ENCODE measurements at places on chromosomes 4 and X.

- DNase-seq: no peak
Measured at GRCh38 chrX:150513544-150513943, 54.9 kb upstream of the MTM1 start.

DNA sequence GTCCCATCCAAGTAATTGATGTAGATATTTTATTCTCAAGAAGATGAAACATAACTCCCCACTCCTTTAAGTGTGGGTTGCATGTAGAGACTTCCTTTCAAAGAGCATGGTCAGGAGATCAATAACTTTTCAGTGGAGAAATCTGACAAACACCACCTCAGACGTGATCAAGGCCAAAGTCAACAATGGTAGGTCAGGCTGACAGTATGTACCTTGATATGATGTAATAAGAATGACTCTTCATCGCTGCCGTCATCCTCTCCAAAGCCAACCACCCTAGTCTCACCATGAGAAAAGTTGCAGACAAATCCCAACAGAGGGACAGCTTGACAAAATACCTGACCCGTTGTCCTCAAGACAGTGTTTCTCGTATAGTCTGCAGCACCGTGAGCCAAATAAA lies 67.3 kb upstream of the DHRSX start:
- DNase-seq: no peak

DNA sequence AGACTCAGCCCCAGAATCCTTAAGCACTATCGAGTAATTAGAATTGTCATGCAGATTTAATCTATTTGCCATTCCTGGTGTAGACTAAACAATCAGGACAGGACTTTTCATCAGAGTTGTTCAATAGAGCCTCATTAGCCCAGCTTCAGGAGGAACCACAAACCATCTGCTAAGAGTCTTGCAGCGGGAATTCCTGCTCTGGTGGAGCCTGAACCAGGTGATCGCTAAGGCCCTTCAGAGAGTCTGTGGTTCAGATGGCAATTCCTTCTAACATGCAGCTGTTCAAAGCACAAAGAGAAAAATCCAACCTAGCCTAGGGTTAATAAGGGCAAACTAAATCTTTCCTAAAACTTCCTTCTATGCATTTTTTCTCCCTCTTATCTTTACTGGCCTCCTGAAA lies 119.1 kb upstream of the CPEB2 start:
- DNase-seq: no peak

DNA sequence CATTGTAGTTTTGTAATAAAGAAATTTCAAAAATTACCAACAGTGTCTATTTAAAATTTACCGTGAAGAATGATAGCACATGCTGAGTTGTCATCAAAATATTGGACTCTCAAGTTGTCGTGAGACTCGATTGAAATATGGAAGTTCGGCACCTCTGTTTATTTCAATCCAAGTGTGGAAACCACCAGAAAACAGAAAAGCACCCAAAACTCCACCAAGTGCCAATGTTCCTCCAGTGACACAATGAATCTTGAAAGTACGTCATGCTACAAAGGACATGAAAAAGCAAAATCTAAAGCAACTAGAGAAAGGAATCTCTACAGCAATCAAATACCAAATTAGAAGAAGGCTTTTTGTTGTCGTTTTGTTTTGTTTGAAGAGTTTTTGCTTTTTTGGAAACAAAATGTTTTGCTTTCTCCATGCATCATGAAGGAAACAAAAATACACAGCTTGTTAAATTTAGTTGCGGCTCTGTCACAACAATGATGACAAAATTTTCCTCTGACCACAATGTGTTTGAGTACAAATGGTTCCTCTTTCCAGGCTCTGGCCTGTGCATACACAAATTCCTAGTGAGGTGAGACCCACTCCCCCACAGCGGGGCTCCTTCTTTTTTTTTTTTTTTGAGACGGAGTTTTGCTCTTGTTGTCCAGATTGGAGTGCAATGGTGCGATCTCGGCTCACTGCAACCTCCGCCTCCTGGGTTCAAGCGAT lies 9.6 kb upstream of the IL13RA1 start:
- DNase-seq: no peak

- no peak for DNase-seq
Measured at GRCh38 chr4:156763511-156763910, 208.1 kb downstream of the PDGFC start.

DNA sequence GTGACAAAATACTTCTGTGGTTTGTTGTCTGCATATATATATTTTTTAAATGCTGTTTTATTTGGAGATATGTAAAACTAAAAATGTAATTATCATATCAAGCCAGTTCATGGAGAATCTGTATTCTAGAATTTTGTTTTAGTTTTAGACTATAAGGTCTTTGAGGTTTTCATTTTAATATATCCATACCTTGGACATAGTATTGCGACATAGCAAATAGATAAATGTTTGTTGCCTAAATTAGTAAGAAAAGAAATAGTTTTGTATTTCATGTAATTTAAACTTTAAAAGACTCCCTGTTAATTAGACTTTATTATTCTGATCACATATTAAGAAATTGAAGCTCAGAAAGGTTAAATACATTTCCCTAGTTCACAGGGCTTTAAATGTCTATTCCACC lies 472.9 kb downstream of the GBA3 start:
- no peak for DNase-seq

DNA sequence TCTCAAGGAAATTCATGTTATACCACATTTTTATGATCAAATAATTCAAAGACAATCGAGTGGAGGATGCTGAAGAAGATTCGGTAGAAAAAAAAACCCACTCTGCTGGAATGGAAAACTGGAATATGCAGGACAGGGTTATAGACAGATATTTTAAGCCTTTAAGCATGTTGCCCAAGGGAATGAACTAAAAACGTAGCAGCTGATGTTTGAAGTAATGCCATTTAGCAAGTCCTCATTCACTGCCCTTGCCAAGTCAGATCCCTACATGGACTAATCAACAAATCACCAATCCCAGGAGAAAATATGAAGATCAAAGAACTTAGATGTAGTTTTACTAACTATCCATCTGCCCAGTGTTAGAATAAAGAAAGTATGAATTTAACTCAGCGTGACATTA lies 75.6 kb upstream of the ETNPPL start:
- DNase-seq: no peak

DNA sequence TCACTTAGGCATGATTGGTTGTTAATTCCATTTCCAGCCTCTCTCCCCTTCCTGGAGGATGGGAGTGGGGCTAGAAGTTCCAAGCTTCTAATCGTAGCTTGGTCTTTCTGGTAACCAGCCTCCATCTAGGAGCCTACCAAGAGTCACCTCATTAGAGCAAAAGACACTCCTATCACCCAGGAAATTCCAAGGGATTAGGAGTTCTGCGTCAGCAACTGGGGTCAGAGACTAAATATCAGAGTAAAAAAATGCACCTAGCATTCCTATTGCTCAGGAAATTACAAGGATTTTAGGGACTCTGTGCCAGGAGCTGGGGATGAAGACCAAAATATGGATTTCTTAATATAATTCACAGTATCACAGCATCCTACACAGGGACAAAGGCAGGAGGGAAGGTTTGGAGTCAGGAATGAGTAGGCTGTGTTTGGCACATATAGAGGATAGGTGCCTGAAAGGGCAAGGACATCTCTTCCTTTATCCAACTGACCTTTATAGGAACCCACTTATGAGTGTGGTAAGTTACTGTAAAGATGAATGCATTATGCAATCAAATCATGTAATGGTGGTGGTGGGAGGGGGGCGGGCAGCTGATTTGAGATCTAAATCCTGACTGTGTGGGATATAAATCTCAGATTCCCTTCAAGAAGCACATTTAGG lies 30.5 kb upstream of the LIMCH1 start:
- no peak for DNase-seq

DNA sequence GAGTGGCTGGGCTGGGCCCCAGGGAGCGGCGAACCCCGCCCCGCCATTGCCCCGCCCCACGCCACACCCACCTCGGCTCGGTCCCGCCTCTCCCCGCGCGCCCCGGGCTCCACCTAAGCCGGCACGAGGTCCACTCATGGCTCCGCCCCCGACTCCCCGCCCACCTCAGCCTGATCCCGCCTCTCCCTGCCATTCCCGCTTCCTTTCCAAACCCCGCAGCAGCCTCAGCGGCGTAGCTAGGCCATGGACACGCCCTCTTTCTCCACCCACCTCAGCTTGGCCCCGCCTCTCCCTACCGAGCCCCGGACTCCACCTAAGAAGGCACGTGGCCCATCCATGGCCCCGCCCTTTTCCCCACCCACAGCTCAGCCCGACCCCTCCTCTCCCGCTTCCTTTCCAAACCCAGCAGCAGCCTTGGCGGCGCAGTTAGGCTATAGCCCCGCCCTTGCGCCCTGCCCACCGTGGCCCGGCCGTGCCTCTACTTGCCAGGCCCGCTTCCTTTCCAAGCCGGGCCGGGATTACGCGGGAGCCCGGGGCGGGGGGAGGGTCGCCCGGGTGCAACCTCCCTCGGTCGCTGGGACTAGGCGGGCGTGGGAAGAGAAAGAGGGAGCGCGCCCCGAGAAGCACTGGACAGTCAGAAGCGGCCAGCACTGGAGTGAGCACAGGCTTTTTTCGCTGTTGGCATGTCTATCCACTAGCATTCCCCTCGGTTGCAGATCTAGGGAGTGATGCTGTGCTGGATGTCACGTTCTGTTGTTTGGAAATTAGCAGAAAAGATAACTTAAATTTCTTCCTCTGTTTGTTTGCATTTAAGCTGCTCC lies at the start of gene RELL1:
Gene RELL1 (minus strand): TSS at position 4 of the 821 bp plus-strand sequence. CDS start 89 bp downstream, outside the sequence.
- DNase-seq: peak; percentile 96

- no peak for DNase-seq
Measured at GRCh38 chr4:170325599-170325998, 235.8 kb upstream of the AADAT start.

GRCh38 chr4:41890085-41890484 lies 45.1 kb upstream of the TMEM33 start:
- no peak for DNase-seq

DNA sequence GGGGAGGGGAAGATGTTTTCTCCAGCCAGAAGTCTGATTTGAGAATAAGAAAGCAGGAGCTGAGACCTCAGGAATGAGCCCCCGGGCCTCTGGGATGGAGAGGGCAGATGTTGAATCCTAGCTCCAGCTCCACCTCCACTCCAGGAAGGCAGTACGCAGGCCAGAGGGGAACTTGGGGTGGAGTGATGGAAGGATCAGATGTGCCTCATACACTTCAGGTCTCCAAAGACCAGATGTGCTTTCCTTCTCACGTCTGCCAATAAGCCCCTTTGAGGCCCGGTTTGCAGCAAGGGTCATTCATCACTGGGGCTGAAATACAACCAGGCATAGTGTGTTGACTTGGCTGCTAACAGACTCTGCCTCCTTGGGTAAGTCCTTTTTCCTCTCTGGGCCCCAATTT lies 28.1 kb downstream of the STARD8 start:
- DNase-seq: no peak
